T-helper 2 cell treated with Interferon-gamma antibody and Interleukin-4, amounts not matched to agents 5 μg/mL and 100 μg/mL, for 36 hours (primary cell): ENCODE measurements at places on chromosomes 1 and 21.

DNA sequence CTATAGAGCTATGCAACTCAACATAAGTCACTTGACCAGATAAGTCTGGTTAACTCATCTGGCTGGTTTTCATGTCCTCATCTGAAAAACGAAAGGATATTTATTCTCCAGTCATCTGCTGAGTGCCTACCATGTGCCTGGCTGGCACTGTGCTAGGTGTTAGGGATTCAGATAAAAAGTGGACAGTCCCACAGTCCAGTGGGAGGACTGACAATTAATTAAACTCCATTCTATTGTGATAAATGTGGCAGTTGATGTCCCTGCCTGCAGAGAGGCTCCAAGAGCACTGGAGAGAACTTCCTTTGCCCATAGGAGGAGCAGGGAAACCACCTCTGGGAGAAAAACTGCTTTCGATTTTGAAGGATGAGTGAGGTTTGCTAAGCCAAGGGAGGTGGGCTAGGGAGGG is 5.4 kb downstream of the NUAK2 start:
- DNase-seq: no peak

DNA sequence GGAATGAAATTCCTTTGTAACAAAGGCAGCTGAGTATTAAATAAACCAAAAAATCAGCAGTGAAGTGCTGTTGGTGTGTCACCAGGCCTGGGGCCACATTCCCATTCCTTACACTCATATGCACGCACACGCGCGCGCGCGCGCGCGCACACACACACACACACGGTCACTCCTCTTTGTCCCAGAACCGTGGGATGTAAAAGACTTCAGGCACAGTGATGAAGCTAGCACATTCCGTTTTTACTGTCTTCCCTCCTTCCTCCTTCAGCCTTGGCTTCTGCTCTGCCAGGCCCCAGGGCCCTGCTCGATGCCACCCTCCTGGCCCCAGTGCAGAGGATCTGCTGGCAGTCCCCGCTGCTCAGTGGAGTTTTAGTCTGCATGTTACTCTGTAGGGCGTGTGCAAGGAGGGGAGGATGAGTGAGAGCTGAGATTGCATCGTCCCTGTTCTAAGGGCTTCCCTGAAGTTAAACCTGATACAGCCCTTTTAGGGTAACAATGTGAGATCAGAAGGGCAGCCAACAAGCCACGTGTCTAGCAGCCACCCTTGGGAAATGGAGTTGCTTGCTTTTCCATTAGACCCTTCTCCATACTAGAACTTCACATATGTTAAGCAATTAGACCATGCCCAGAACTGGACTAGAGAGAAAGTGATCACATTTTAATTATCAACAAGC is 71.7 kb upstream of the WDR26 start:
- no peak for DNase-seq

- DNase-seq: no peak
Observed at GRCh38 chr21:37206496-37206895, 60.6 kb downstream of the VPS26C start.

DNA sequence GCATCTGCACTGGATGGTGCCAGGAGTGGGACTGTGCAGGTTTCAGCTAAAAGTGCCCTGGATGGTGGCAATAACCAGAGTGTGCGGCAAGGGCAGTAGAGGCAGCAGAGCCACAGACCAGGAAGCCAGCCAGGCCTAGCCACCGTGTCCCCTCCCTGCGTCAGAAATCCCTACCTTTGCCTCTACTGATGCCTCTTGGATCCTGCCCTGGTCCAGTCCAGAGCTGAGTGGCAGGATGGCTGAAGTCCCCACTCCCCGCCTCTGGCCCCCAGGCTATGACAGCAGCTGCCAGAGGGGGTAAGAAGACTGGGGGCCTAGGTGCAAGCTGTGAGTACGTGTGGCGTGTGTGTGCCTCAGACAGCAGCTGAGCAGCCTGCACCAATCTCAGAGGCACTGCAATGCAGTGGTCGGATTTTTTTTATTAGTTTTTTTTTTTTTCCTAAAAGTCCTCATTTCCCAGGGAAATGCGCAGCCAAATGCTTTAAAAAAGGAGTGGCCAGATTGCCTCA is 51.9 kb downstream of the SYT2 start:
- no peak for DNase-seq
